ENCODE measurements at places on chromosomes 13 and 19. TPM values are rescaled to one million over a fixed set of nuclear protein-coding genes. Genes with fewer than 3 reads are reported as not detected.

Gene PLIN5
- 4.6 TPM for total RNA-seq

Gene MEIOSIN
- not detected for total RNA-seq

Gene FAM216B
- not detected for total RNA-seq

Gene C1QTNF9
- total RNA-seq: not detected

Gene LILRB3
- total RNA-seq: not detected

Gene U2AF1L4
- 4.0 TPM for total RNA-seq

Gene UGGT2
- total RNA-seq: 35.3 TPM

Gene FFAR3
- under 0.01 TPM for total RNA-seq

Gene SIX5
- 5.0 TPM for total RNA-seq
